Panc1 (cell line): ENCODE measurements at places on chromosomes 16 and 17.

GRCh38 chr17:41777157-41777573, 9.3 kb downstream of the JUP start:
- no peaks in the 10 kb centered on the region for H3K36me3 ChIP-seq
- H3K4me1 ChIP-seq = peaks cover 69% of the 10 kb centered on the region
- DNase-seq = no peak
- peak overlapping the region; percentile 94 for H3K27ac ChIP-seq
- no peaks in the 10 kb centered on the region for H3K27me3 ChIP-seq

DNA sequence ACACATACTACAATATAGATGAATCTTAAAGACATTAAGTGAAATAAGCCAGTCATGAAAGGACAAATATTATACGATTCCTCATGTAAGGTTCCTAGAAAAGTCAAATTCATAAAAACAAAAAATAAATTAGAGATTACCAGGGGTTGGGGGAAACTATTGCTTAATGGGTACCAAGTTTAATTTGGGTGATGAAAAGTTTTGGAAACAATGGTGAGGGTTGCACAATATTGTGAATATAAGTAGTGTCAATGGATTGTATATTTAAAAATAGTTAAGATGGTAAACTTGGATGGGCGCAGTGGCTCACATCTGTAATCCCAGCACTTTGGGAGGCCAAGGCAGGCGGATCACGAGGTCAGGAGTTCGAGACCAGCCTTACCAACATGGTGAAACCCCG, 17.9 kb downstream of the HSF5 start:
- no peak for DNase-seq
- peaks cover 7% of the 10 kb centered on the region for H3K27me3 ChIP-seq
- no peaks in the 10 kb centered on the region for H3K36me3 ChIP-seq
- H3K4me1 ChIP-seq = no peaks in the 10 kb centered on the region
- H3K27ac ChIP-seq = no peak overlapping the region
- no peak overlapping the region for H3K4me3 ChIP-seq

GRCh38 chr17:28124962-28125361, 82.5 kb downstream of the NLK start:
- no peak overlapping the region for H3K4me3 ChIP-seq
- no peaks in the 10 kb centered on the region for H3K36me3 ChIP-seq
- DNase-seq = no peak
- no peaks in the 10 kb centered on the region for H3K27me3 ChIP-seq
- no peak overlapping the region for H3K27ac ChIP-seq

DNA sequence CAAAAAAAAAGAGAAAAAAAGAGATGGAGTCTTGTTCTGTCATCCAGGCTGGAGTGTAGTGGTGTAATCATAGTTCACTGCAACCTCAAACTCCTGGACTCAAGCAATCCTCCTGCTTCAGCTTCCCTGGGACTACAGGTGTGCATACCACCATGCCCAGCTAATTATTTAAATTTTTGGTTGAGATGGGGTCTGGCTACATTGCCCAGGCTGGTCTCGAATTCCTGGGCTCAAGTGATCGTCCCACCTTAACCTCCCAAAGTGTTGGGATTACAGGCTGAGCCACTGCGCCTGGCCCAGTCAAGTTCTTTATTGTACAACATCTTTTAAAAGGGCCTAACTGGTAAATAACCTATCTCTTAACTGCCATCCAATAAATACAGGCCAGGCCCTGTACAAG, 6.1 kb upstream of the RANGRF start:
- H3K27ac ChIP-seq = no peak overlapping the region
- H3K27me3 ChIP-seq = no peaks in the 10 kb centered on the region
- DNase-seq = no peak

DNA sequence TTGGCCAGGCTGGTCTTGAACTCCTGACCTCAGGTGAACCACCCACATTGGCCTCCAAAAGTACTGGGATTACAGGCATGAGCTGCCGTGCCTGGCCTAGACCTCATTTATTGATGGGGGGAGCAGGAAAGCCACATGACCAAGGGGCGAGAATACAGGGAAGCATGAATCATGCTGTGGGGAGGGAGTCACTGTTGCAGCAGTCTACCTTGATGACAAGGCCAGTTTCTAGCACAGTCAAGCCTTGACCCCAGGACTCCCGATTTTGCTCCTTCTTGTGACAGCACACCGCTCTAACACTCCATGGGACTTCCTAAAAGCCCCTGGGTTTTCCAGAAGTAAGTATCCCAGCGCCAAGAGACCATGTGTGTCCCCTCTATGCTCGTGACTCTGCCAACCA, 42.9 kb upstream of the IRF8 start:
- H3K4me1 ChIP-seq = no peaks in the 10 kb centered on the region
- no peaks in the 10 kb centered on the region for H3K36me3 ChIP-seq
- no peak for DNase-seq
- H3K27ac ChIP-seq = no peak overlapping the region
- H3K27me3 ChIP-seq = no peaks in the 10 kb centered on the region; the same call in 1 of the 2 replicates
